ENCODE measurements at places on chromosomes 1 and 21.

- DNase-seq: no peak
Observed at GRCh38 chr1:172883387-172883791, 167.4 kb downstream of the TNFSF18 start.

- DNase-seq: no peak
Observed at GRCh38 chr1:156896490-156897033, 3.0 kb downstream of the PEAR1 start.

- no peak for DNase-seq
Observed at GRCh38 chr1:220484135-220484534, 43.8 kb upstream of the MARK1 start.

DNA sequence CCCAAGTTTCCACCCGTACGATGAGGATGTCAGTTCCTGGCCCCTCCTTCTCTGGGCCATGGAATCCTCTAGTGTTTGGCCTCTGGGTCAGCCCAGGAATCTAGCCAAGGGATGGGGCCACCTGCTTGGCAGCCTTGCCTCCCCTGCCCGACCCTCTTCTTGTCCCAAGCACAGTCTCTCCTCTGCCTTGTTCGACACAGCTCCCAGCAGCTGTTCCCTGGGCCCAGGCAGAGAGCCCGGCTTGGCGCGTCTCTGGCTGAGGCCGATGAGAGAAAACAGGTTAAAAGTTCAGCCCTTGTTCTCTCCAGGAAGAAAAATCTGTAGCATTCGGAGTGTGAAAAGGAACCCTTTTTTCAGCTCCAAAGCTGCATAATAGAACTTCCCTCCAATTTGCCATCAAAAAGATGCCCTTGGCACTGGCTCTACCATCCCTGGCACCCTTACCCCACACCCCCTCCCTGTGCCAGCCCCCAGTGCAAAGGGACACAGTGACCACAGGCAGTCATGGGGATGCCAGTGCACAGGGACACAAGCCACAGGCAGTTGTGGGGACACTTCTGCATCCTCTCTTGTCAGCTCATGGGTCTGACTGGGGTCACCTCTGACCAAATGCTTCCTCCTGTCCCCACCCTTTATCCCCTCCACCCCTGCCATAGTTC, 68.4 kb downstream of the EPHB2 start:
- no peak for DNase-seq

GRCh38 chr1:109792056-109792831, 28.5 kb upstream of the EPS8L3 start:
- DNase-seq: peak; percentile 90

DNA sequence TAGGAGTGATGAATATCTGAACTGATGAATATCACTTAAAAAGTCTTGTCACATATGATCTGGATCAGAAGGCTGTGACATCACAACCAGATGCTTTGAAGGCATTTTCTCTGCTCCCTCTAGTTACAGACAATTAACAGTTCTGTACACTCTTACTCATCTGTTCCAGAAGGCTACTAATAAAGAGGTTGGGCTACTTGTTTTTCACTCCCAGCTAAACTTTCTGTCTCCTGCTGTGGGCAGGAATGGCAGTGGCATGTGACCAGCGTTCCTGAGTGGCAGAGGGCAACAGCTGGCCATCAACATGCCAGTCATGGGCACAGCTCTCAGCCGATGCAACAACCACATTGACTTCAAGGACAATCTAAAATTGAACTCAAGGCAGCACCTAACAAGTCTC, 66.7 kb downstream of the SLC45A1 start:
- no peak for DNase-seq

DNA sequence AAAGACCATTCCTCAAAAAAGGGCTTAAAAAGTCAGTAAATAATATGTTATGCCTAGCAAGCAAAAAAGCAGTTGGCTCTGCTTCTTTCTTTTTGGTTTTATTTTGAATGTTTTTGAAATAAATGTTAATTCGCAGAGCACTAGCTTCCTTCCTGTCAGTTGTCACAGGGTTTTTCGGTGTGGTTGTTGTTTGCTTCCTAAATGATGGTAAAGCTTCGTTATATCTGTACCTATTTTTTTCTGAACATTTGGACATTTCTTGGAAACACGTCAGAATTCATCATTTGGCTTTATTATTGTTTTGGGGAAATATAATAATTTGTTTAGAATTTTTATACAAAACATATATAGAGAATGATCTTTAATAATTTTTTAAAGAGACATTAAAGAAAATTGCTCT, 351.9 kb upstream of the SGIP1 start:
- DNase-seq: no peak

- DNase-seq: peak; percentile 30
Observed at GRCh38 chr1:207463571-207463970, 9.4 kb downstream of the CR2 start.

DNA sequence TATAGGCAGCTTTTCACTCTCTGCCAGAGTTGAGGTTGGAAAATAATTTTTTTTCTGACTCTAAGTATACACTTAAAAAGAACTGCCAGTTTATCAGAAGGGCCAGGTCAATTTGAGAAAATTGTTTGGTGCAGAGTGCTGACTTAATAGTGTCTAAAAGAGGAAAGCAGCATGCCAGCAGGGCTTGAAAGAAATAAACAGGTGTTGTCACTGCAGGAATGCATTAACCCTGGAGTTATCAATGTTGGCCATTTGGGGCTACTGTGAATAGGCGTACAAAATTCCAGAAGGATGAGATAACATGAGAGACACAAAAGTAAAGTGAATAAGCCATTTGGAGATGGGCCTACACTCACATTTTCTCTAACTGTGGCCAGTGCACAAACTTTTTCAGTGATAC, 220.6 kb upstream of the PLD5 start:
- no peak for DNase-seq

DNA sequence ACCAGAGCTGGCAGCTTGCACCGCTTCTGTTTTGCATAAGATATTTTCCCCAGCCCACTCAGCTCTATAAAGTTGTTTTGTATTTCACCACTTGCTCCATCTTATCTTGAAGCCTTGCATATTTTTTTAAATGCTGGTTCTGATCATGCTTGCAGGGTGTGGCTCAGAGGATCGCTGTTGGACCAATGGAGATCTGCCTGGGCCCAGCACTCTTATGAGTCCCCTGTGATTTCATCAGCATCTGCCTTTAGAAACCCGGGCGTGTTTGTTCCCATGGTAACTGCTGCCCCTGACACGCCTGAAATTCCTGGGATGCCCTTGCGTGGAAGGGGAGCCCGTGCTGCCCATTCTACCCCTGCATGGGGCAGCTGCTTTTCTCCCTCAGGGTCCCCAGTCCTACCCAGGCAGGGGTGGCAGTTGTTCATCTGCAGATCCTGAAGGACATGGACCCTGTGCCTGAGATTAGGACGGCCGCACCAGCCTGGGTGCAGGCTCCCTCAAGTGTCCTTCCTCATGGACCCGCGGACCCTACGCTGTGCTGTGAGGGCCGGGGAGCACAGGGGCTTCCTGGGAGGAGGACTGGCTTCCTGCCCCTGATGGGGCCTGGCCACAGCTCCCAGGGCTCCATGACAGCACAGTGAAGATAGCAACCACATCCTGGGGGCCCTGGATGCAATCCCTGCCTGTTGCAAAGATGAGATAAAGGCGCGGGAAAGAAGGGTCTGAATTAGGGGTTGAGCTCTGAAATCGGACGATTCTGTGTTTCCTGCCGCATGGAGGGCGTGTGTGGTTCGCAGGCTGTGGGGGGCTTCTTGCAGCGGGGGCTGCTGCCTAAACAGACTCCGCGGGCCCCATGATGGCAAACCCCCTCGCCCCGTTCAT, 226.5 kb downstream of the SDCCAG8 start:
- DNase-seq: peak; percentile 60

- no peak for DNase-seq
Observed at GRCh38 chr1:77781683-77782082, 2.2 kb downstream of the MIGA1 start.

DNA sequence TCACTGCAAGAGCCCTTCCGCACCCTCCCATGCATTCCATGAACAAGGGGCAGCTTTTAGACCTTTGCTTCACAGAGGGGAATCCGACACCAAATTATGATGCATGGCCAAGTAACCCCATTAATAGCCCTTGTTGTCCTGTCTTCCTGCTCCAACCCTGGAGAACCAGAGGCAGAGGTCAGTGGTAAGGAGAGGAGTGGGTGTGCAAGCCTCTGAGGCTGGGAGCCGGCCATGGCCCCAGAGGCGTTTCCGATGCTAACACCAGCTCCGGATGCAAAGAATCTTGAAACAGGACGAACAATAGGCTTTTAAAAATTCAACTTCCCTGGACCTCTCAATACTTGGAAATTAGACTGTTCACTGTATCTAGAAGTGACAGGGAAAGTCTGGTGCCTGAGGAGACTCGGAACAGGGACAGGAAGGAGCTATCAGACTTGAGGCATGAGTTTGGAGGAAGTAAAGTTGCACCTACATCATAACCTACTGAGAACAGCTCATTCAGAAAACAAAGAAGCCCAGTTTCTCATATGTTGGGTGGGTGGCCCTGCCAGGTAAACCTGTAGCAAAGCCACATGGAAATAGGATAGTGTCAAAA, 101.2 kb upstream of the ERG start:
- no peak for DNase-seq

- peak; percentile 39 for DNase-seq
Observed at GRCh38 chr21:37082856-37083528, 9.9 kb downstream of the TTC3 start.

GRCh38 chr1:60920561-60920960, 161.8 kb upstream of the NFIA start:
- DNase-seq: no peak

DNA sequence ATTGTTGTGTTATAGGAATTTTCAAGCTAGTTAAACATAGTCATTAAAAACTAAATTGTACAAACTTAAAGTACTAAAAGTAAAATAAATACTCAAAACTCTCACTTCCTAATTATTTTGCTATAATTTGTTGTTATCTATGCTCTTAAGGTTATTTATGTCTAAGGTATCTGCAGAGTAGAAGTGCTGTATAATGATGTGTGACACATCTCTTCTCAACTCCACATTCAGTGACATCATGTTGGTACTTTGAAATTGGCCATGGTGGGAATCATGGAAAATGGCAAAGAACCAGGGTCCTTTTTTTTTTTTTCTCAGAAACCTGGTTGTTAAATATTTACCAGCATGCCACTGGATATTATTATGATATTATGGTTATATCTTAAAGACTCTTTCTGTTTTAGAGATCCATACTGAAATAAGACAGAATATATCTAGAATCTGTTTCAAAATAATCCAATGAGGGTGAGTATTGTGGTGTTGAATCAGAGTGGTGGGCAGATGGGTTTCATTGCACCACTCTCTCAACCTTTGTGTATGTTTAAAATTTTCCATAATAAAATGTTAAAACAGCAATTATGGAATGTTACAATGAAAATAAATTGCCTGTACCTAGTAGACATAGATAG, 22.4 kb downstream of the LRRC8B start:
- DNase-seq: no peak

DNA sequence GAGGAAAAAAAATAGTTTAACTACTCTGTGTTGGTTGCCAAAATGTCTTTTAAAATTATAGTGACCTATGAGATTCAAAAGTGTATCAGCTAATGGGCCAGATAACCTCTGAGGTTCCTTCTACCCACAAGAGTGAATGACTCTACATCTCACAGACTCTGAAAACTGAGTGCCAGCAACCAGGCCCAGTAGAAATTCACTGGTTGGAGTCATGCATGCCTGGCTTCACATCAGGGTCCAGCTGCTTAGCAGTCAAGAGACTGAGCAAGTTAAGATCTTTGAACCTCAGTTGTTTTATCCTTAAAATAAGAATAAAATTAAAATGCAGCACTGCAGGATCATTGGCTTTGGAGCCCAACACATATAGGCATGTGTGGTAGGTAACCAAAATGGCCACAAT, 342.6 kb upstream of the NFIA start:
- DNase-seq: no peak

- DNase-seq: no peak
Observed at GRCh38 chr1:98133131-98133530, 212.3 kb upstream of the DPYD start.

DNA sequence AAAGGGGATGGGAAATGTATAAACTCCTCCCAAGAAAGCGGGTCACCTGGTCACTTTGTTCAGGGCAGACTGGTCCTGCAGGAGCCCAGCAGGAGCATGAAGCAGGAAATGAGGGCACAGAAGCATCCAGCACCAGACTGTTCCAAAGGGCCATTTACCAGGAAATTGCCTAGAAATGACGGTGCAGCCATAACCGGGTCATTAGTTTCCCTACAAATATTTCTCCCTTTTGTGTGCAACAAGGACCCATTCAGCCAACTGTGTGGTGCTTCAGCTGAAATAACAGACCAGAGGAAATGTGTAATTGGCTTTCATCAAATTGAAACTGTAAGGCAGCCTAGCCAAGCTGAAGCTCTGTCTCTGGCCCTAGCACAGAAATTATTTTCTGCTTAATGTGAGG, 7.6 kb upstream of the CTTNBP2NL start:
- no peak for DNase-seq

DNA sequence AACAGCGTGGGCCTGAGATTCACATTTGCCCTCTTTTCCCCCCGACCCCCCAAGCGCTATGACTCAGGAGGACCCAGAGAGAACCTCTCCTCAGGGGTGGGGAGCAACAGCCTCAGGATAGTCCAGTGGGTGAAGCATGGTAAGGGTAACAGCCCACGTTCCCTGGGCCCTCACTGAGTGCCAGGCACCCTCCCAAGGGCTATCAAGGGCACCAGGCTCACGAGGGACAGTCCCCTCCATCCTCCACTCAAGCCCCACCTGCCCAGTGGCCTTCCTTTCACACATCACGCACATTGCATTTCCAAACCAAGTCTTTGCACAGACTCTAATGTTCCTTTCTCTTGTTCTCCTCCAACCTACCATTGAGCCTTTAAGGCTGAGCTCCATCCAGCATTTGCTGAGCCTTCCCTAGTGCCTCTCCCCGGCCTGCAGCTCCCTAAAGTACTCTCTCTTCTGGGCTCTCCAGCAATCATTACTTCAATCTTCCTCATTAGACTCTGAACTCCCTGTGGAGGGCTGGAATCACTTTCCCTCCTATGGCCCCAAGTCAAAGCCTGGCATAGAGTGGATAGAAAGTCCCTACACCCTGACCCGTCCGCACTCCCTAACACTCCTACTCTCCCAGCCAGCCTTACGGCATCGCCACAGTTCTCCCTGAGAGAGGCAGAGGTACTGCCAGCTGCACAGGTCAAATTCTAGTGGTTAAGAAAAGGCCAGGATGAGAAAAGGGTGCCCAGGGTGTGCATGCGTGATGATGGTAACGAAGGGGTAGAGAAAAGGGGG, 1.0 kb downstream of the AKR7A2 start:
- DNase-seq: peak; percentile 26

DNA sequence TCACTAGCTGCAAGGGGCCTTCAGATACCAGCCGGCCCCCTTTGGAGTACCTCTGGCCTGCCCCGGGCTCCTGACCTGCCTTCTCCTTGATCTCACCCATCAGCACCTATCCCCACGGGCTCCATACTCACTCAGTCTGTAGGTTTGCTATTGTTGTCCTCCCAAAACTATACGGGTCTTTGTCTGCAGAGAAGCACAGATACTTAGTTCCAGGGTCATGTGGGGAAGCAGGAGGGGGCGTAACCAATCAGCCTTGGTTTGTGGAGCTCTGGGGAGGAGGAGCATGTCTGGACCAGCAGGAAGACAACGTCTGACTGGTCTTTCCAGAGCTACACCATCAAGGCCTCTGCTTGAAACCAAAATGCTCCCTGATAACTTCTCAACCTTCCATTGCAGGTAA, 15.2 kb downstream of the TMEM63A start:
- no peak for DNase-seq
